Activated T-helper 2 cell treated with anti-CD3 and anti-CD28 coated beads, Interferon-gamma antibody, Interleukin-2, Interleukin-4, amounts not matched to agents 10 μg/mL and 5 μg/mL and 100 μg/mL, durations not matched to agents 14 hours and 24 hours and 36 hours (primary cell): ENCODE measurements at places on chromosomes 7 and 10. TPM values are rescaled to one million over a fixed set of nuclear protein-coding genes. Genes with fewer than 3 reads are reported as not detected.

The RBM33 gene
- total RNA-seq, result 79.8 and 80.3 TPM in 2 replicates

The ENO4 gene
- not detected in 2 replicates for total RNA-seq

The CRTAC1 gene
- not detected in 2 replicates for total RNA-seq

The CFAP70 gene
- 0.41 and 0.43 TPM in 2 replicates for total RNA-seq

The HPS6 gene
- total RNA-seq, result 25.4 and 25.5 TPM in 2 replicates

The TSPAN33 gene
- 5.5 and 5.6 TPM in 2 replicates for total RNA-seq

DNA sequence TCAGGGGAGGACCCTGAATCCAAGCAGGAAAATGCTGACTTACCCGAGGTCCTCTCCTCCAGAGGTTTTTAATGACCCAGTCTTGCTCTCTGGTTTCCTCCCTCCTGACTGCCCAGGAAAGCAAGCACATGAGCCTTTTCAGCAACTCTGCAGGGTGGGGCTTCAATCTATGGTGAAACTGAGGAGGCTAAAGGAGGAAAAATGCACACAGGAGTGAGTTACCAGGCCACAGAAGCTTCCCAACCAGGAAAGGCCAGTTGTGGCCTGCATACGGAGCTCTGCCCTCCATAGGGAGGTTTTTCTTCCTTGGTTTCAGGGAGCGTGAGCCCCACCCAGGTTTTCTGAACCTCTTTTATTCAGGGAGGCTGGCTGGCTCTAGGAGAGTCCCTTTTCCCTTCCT, 14.1 kb upstream of the DLG5 start:
- no peaks in the 10 kb centered on the region for H3K36me3 ChIP-seq
- H3K27ac ChIP-seq, result no peak overlapping the region
- H3K4me3 ChIP-seq, result no peak overlapping the region
- no peaks in the 10 kb centered on the region for H3K4me1 ChIP-seq
- peaks cover 2% of the 10 kb centered on the region for H3K27me3 ChIP-seq
- DNase-seq, result no peak

DNA sequence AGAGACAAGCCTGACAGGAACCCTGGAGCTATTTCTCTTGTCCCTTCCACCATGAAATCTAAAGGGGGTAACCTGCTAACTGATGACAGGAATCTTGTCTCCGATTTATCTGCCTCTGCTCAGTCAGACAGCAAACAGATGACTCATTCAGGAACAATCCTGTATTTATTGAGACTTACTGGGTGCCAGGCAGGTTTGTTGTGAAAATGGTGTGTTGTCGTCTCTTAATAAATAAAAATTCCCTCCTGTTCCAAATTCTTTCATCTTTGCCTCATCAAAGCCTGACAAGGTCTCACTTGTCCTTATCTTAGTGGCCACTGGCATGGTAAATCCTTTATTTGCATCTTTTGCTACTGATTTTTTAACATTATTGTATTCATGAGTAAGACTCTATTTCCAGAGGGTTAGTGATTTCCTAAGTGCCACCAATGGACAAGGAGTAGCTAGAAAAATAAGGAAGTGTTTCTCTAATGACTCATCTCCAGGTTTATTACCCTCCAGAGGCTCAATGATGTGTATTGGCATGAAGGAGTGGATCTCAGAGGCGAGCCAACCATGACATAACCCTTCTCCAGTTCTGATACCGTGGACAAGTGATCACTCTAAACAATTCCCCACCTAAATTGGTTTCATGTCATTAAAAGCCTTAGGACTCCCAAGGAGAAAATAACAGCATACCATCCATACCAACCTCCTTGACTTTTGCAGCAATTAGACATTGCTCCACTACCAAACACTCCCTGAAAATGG, 724.0 kb downstream of the GRID1 start:
- H3K4me3 ChIP-seq, result no peak overlapping the region
- H3K27me3 ChIP-seq, result no peaks in the 10 kb centered on the region
- no peaks in the 10 kb centered on the region for H3K4me1 ChIP-seq
- no peaks in the 10 kb centered on the region for H3K36me3 ChIP-seq
- no peak for DNase-seq

GRCh38 chr10:133039107-133039802, 48.5 kb upstream of the ADGRA1 start:
- no peaks in the 10 kb centered on the region for H3K36me3 ChIP-seq
- H3K4me3 ChIP-seq, result no peak overlapping the region
- DNase-seq, result no peak
- H3K4me1 ChIP-seq, result no peaks in the 10 kb centered on the region

DNA sequence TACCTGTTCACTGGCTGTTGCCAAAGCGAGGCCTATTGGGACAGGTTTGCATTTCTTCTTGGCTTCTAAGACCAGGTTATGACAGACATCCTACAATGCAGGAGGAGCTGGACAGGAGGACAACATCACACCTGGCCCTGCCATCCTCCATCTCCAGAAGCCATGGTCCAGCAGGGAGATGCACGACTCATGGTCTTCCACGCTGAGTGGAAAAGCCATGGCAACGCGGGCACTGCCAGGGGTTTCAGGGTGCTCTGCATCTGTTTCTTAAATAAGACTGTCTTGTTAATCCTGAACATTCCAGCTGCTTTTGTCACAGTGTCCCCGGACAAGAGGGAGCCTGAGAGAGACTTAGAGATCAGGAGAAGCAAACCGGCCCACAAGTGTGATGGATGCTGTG, 40.3 kb downstream of the CLRN3 start:
- H3K36me3 ChIP-seq, result no peaks in the 10 kb centered on the region
- no peak overlapping the region for H3K4me3 ChIP-seq
- H3K27me3 ChIP-seq, result no peaks in the 10 kb centered on the region
- H3K4me1 ChIP-seq, result no peaks in the 10 kb centered on the region
- DNase-seq, result no peak
- no peak overlapping the region for H3K27ac ChIP-seq

DNA sequence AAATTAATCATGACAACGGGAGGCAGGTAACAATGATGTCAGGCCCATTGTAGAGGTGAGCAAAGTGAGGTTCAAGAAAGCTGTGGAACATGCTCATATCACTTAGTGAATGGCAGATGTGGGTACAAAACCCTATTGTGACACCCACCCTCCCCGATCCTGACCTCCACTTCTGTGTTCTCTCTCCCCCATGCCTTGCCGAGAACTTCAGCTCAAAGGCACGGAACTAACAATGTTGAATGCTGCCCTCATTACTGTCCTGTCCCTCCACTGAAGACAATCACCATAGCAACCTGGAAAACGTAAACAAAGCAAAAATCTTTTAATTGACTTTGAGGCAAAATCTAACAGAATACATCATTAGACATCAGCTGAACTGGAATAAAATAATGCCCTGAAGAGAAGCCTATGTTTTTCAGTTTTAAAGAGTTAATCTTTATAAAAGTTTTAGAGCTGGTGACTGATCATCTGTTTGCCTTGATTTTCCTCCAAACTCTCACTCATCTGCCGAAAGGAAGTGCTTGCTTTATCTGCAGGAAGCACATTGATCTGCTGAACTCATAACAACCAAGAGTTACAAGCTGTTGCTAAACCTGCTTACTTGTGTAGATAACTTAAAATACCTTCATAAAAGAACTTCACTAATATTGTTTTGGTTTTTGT, 133.6 kb downstream of the CUBN start:
- no peaks in the 10 kb centered on the region for H3K36me3 ChIP-seq
- DNase-seq, result no peak
- H3K4me1 ChIP-seq, result peaks cover 8% of the 10 kb centered on the region
- peaks cover 66% of the 10 kb centered on the region for H3K27me3 ChIP-seq

- no peak overlapping the region for H3K4me3 ChIP-seq
- no peak for DNase-seq
- no peaks in the 10 kb centered on the region for H3K36me3 ChIP-seq
- no peak overlapping the region for H3K27ac ChIP-seq
Observed at GRCh38 chr10:69434169-69434568, 17.1 kb upstream of the TSPAN15 start.

- H3K27ac ChIP-seq, result no peak overlapping the region
- H3K36me3 ChIP-seq, result peaks cover 85% of the 10 kb centered on the region
- H3K4me3 ChIP-seq, result no peak overlapping the region
- DNase-seq, result no peak
Observed at GRCh38 chr7:107915541-107915940, 24.6 kb downstream of the DLD start.

- H3K36me3 ChIP-seq, result no peaks in the 10 kb centered on the region
- no peak overlapping the region for H3K27ac ChIP-seq
- peaks cover 15% of the 10 kb centered on the region for H3K27me3 ChIP-seq
- H3K4me3 ChIP-seq, result no peak overlapping the region
- DNase-seq, result no peak
- H3K4me1 ChIP-seq, result peaks cover 8% of the 10 kb centered on the region
Observed at GRCh38 chr10:124420254-124420653, 1.5 kb upstream of the OAT start.
